Stimulated activated CD4-positive, alpha-beta T cell treated with anti-CD3 and anti-CD28 coated beads, Interleukin-4, amount 100 ng/mL, for 48 hours (primary cell): ENCODE measurements at places on chromosomes 4 and X.

GRCh38 chrX:6498324-6498723, 36.6 kb downstream of the VCX3A start:
- DNase-seq, result no peak

GRCh38 chr4:17781300-17782287, at the start of gene FAM184B:
Gene FAM184B, minus strand, starts transcription at chr4:17781621. Its CDS starts 322 bp downstream, at chr4:17781299.
- no peak for DNase-seq

GRCh38 chrX:44225667-44226066, 117.8 kb downstream of the EFHC2 start:
- DNase-seq, result no peak

DNA sequence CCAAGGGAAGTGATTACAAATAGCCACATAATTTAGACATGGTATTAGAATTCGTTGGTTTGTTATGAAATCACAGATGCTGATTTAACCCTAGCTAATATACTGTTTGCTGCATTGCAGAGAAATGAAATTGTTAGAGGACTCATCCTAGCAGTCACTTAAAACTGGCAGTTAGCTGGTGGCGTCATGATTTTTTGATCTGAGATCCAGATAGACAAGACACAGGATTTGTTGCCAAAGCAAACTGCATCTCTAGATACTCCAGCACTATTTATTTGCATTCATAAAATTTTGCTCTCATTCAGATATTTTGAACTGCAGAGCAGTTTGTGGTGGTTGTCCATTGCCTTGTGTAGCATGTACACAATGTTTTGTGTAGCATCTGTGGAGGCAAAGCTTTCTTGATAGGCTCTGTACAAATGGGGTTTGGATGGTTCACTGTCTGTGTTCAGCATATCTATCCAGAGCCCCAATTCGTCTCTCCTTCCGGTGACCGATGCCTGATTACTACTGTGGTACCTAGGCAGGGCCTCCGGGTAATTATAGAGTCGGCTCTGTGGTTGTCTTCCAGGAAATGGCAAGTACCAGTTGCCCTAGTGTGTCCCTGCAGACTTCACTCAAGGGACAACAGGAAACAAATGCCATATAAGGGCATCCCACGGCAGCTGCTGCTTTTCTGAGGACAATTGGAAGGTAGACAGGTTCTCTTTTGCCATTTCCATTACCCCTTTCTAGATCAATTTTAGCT, 30.1 kb upstream of the SPARCL1 start:
- DNase-seq, result peak; percentile 11
